ENCODE measurements at places on chromosomes 3 and 15. TPM values are rescaled to one million over a fixed set of nuclear protein-coding genes. Genes with fewer than 3 reads are reported as not detected.

Gene TMEM44
- 24.5 TPM for total RNA-seq

Gene DGKG
- 10.8 TPM for total RNA-seq

Gene ARPP21
- 1.2 TPM for total RNA-seq

Gene MYZAP
- 7.7 TPM for total RNA-seq

Gene ACKR4
- total RNA-seq, result 4.7 TPM

Gene CTXN2
- total RNA-seq, result not detected

Gene SERPINI1
- 35.0 TPM for total RNA-seq

Gene LRRN1
- 3.0 TPM for total RNA-seq

Gene DPPA4
- total RNA-seq, result not detected

Gene FGF7
- 91.7 TPM for total RNA-seq
